ENCODE measurements at places on chromosomes 6 and 20.

GRCh38 chr6:2061880-2062279 is 183.5 kb downstream of the GMDS start:
- no peak for DNase-seq

DNA sequence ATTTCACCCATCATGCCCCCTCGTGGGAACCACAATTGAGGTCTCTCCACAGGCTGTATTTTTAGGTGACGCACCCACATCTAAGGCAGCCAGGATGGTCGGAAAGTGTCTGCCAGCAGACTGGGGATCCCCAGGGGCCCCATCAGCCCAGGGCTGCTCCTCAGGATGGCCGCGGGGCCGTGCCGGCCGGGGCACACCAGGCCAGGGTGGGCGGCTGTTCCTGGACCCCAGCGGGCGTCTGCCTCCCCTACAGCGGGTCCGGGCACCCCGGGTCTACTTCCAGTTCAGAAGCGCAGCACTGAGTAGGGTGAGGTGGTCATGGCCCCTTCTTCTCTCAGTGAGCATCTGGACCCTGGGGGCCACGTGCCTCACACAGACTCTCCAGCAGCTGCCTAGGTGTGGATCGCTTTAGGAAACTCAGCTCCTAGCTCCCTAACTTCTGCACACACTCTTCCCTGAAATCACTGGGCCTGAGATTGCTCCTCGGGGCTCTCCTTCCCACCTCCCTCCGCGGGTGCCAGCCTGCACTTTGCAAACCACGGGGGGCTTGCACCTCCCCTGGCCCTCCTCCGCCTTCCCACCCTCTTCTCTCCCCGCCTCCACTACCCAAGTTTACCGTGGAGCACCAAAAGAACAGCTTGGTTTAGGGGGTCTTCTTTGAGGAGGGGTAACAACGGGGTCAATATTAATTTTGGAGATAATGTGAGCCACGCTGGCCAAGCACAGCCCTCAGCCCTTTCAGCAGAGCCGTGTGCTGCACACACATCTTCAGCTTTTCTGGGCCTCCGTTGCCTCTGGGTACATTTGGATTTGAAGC is 14.2 kb upstream of the FOXC1 start:
- no peak for DNase-seq

DNA sequence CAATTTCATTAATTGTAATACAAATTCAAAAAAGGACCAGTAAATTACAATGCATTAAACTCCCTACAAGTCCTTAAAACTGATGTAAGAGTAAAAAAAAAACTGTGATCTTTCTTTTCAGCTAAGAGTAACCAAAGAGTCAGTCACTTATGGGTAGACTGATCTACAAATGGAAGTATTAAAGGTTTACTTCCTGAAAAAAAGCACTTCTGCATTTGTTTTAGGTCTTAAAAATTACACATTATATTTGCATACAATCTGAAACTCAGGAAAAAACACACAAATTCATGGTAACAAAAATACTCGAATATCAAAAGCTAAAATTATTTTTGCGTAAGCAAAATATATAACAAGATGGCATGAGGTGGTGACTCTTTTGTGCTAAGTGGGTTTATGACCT is 23.5 kb downstream of the USP49 start:
- DNase-seq: no peak

GRCh38 chr6:43746071-43746470 is 23.9 kb upstream of the VEGFA start:
- DNase-seq: no peak

GRCh38 chr20:41174782-41175181 is 37.4 kb downstream of the PLCG1 start:
- no peak for DNase-seq

DNA sequence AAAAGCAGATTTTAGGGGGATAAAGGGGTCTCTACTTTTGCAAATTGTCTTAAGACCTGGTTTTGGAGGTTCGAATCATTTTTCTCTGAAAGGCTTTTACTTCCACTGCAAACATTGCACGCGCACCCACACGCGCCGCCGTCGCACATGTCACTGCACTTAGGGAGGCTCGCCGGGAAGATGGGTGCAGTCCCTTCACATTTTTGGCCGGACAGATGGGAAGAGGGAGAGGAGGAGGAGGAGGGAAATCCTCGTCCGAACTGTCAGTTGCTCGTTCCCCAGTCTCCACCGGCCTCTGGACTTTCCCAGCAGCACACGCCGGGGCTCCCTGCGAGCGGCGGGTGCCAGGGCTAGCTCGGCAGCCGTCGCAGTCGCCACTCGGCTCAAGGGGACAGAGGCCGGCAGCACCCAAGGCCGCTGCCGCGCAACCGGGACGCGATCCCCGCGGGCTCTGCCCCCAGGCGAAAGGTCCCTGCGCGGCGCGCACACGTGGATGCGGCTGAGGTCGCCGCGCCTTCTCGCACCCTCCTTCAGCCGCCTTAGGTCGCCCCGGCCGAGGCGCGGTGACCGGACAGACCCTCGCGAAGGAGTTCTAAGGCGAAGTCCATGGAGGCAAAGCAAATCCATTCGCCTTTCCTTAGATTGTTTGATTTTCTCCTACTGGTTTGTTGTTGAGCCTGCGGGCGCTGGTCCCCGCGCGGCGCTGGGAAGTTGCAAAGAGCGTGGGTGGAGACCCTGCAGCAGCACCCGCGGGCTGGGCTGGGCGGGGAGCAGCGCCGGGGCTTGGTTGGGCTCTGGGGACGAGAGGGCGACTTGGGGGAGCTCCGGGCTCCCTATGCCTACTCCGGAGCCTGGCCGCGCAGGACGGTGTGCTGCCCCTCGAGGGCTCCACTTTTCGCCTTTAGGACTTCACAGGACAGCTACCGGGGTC is 1.2 kb downstream of the MYB start:
- DNase-seq: no peak

- no peak for DNase-seq
These were observed 2.7 kb downstream of the C20orf204 start for GRCh38 chr20:64038565-64039292.

Measured in NT2/D1 (cell line).